Endothelial cell of umbilical vein (primary cell): ENCODE measurements at places on chromosomes 12 and 14.

GRCh38 chr14:24300326-24300980 is 803 bp downstream of the NOP9 start:
- no peak for DNase-seq

GRCh38 chr14:99380991-99381687 is 99.5 kb downstream of the SETD3 start:
- no peak for DNase-seq

- no peak for DNase-seq
Observed at GRCh38 chr12:76552343-76552938, 7.1 kb downstream of the OSBPL8 start.

GRCh38 chr12:67019070-67019469 is 250.1 kb upstream of the CAND1 start:
- no peak for DNase-seq

DNA sequence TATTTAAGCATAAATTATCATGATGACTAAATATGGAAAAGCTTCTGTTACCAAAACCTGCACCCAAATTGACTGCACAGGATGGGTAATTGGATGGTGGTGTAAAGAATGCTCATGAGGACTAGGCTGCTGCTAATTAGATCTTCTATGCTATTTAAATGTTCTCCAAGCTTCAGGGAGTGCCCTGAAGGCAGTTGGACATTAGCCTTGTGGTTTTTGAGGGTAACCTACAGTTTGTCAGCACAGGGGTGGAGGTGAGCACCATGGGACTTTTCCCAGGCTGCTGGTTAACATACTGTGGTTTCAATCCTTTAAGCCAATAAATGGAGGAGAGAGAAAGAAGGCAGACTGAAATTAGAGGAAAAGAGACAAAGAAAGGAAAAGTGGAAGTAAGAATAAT is 145.0 kb downstream of the WIF1 start:
- DNase-seq, result no peak

- peak; percentile 66 for DNase-seq
Observed at GRCh38 chr14:31449971-31450610, 7.2 kb downstream of the DTD2 start.
